Psoas muscle (tissue), 8 donors: ENCODE measurements at places on chromosomes 12 and 14. TPM values are rescaled to one million over a fixed set of nuclear protein-coding genes. Genes with fewer than 3 reads are reported as not detected.

DNA sequence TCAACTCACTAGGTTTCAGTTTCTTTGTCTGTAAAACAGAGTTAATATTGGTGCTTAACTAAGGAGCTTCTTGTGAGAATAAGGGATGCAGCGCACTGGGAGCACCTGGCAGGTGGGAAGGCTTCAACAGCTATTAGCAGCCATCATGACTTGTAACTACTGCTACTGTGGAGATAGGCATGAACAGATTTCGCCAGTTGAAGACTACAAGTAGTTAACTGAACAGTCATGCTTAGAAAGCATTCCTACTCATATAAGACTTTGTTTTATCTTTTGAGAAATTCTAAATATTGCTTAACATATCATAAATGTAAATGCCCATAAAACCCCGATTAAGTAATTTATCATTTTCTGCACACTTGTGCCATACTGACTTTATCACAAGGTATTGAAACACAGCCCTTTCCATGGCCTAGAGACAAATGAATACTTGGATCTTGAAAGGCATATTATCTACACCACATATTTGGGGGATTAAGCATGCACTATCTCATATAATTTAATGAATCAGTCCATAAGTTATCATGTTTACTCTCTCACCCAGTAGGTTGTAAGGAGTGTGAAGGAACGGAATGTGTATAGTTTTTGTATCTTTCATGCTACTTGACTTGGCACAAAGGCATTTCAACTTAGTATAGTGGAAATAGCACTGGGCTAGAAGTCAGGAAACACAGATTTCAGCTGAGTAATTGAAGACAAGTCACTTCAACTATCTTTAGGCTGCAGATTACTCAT, 16.1 kb downstream of the NTN4 start:
- no peak for DNase-seq

The LRIG3 gene
- total RNA-seq = 3.1 TPM

DNA sequence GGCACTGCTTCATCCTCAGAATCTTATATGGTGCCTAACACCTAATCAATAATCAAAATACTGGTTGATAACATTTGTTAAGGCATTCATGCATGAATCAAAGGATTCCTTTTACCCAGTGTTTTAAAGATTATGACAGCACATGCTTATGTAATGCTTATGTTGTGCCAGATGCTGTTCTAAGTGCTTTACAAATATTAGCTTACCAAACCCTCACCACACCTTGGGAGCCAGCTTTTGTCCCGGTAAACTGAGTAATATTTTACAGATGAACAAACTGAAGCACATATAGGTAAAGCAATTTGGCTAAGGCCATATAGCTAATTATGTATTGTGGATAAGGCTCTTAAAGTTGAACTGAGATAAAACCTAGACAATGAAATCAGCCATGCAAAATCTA, 209.2 kb downstream of the ALX1 start:
- DNase-seq = no peak

The SMOC1 gene
- 6.2 TPM for total RNA-seq

GRCh38 chr14:52692248-52692962, 3.0 kb downstream of the ERO1A start:
- no peak for DNase-seq

The LMO3 gene
- total RNA-seq = 2.8 TPM

GRCh38 chr12:6157482-6157881, 33.0 kb upstream of the VWF start:
- DNase-seq = no peak

- DNase-seq = no peak
Observed at GRCh38 chr14:95180966-95181741, 23.8 kb upstream of the DICER1 start.

DNA sequence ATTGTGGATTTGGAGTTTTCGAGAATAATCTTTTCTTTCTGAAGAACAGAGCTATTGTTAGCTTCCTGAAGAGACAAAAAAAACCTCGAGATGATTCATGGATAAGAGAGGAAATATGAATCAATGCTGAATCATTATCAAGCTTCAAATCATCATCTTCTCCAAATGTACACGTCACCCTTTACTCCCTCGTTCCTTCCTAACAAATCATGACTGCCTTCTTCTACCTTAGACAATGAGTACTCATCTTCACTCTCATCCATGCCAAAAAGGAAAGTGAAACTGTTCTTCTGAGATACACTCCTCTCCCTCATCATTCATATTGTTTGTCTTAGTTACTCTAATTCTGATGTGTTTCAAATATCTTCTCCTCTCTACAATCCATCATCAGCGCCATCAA, 1115.8 kb upstream of the ATXN7L3B start:
- DNase-seq = no peak

DNA sequence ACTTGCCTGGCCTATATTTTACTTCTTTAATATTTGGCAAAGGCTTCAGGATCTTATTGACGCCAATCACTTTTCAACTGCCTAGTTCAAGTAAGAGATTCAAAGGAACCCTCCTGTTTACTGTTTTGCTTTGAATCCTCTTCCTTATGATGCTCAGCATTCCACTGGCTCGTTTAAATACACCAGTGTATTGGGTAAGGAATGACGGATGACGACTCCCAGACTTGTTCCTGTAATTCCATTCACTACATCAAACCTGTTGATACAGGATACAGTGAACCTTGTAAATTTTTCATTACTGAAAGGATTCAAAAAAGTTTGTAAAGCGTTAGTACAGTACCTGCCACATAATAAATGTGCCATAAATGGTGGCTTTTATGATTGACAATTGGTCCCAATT, 1.7 kb upstream of the SYCP3 start:
- DNase-seq = no peak

- DNase-seq = no peak
Observed at GRCh38 chr12:125871811-125872594, 806.8 kb downstream of the AACS start.

GRCh38 chr12:570435-570920, 92.8 kb downstream of the NINJ2 start:
- DNase-seq = peak; percentile 86

- DNase-seq = peak; percentile 96
Observed at GRCh38 chr12:54280468-54281260, at the start of gene HNRNPA1. HNRNPA1 (plus strand) TSS chr12:54280726; CDS start chr12:54280808, 82 bp downstream.

The BDKRB1 gene
- not detected for total RNA-seq

DNA sequence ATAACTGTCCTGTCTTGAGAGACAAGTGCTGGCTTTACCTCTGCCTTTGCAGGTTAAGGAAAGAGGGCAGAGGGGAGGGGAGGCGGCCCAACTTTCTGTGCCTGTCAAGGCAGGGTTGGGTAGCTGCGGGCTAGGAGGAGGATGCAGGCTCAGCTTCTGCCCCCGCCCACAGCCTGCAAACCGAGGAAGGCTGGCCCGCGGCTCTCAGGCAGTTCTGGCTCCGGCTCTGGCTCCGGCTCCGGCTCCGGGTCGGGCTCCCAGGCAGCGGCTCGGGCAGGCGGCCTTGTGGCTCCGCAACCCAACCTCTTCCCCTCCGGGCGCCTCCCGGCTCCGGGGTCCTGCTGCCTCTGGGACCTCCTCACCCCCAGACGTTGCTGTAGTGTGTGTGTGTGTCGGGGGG, 92.9 kb downstream of the TMEM30B start:
- peak; percentile 86 for DNase-seq

The HCAR1 gene
- 0.05 TPM for total RNA-seq

The NPAS3 gene
- total RNA-seq = 0.39 TPM

- DNase-seq = no peak
Observed at GRCh38 chr12:99253068-99253467, 394.5 kb upstream of the GARIN6 start.

GRCh38 chr14:30573226-30573814, 14.4 kb downstream of the G2E3 start:
- DNase-seq = no peak

The CFAP73 gene
- not detected for total RNA-seq

The TAS2R19 gene
- 0.86 TPM for total RNA-seq

- DNase-seq = no peak
Observed at GRCh38 chr14:39417014-39417413, 15.2 kb downstream of the FBXO33 start.

The MORN3 gene
- not detected for total RNA-seq

DNA sequence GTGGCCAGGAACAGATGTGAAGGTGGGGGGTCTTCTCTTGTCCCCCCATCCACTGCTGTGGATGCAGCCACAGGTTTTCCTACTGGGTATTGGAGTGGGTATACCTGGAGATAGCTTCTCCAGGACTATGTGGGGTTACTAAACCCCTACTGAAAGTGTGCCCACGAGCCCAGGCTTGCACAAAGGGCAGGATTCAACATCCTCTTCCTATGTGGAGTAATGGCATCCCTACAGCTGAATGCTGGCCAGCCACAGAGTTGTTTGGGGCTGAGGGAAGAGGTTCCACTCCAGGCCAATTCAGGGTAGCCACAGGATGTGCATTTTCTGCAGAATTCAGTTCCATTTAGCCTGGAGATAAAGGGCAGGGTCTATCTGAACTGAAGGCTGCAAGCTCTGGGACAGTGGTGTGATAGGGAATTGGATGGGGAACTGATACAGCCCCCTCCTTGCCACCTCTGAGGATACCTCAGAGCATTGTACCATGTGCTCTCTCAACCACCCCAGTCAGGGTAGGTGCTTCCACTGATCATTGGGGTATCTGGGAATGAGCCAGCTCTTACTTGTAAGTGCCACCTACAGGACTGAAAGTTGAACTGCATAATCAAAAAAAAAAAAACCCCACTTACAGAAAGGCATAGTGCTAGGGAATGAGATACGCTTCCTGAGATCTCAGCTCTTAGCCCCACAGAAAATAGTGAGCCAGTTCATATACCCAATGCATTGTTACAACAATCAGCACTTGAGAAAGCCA, 187.1 kb downstream of the KITLG start:
- DNase-seq = no peak

DNA sequence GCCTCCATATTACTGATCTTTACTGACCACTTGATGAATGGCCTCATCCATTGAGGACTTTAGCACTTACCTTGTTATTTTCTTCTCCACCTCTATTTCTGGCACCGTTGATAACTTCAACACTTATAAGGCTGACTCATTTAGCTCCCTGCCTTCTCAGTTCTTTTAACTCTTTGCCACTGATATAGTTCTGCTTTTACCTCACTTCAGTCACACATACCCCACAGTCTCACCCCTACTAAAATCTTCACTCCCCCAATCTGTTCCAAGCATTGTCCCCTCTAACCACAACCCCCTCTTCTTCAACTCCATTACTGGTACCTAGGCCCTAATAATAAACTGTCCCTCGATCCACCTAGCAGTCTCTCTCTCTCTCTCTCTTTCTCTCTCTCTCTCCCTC, 141.0 kb downstream of the PAH start:
- DNase-seq = no peak

The COX8C gene
- total RNA-seq = not detected

The PAN2 gene
- total RNA-seq = 31.5 TPM

DNA sequence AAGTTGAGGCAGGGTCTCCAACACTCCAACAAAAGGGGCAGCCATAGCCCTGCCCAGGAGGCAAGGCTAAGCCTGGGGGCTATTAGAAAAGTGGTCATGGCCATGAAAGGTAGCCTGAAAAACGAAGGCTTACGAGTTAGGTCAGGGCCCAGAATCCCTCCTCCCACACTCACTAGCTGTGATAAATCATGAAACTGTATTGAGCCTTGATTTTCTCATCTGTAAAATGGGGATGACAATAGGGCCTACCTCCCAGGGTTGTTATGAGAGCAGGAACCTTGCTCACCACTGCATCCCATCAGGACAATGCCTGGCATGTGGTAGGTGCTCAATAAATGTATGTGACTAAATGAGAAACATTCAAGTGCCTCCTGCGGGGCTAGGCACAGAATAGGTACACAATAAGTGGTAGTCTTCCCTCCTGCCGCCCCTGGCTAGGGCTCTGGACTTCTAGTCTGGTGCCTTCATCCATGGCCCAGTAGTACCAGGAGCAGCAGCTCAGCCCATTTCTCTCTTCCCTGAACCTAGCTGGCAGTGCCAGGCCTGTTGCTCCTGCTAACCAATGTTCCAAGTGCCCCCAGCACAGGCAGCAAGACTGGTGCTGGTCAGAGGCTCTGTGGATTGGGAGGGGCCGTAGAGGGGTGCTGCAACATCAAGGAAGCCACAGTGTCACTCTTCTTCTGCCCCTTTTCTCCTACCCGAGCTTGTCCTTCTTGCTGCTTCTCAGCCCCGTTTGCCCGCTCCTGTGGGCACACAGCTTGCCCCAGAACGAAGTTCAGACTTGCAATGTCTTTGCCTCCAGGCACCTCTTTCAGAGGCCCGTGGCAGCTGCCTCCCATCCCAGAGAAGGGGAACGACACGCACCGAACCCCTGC, 7.8 kb downstream of the PGF start:
- DNase-seq = no peak

DNA sequence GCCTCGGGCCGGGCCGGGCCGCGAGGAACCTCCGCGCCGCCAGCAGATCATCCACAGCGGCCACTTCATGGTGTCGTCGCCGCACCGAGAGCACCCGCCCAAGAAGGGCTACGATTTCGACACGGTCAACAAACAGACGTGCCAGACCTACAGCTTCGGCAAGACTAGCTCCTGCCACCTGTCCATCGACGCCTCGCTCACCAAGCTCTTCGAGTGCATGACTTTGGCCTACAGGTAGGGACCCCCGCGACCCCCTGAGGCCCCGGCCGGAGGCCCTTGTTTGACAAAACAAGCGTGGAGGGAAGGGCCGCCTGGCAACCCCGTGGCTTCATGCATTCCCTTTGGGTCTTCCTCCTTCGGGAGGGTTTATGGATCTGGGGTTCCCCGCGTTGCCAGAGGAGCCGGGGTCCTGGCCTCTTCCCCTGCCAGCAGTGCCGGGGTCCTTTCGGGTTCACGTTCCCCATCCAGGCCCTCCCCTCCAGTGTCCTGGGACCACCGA, 526 bp downstream of the MLXIP start:
- DNase-seq = peak; percentile 80

- no peak for DNase-seq
Observed at GRCh38 chr14:74638966-74639365, 26.9 kb upstream of the LTBP2 start.

The KRT80 gene
- total RNA-seq = 4.7 TPM

The GZMH gene
- not detected for total RNA-seq

DNA sequence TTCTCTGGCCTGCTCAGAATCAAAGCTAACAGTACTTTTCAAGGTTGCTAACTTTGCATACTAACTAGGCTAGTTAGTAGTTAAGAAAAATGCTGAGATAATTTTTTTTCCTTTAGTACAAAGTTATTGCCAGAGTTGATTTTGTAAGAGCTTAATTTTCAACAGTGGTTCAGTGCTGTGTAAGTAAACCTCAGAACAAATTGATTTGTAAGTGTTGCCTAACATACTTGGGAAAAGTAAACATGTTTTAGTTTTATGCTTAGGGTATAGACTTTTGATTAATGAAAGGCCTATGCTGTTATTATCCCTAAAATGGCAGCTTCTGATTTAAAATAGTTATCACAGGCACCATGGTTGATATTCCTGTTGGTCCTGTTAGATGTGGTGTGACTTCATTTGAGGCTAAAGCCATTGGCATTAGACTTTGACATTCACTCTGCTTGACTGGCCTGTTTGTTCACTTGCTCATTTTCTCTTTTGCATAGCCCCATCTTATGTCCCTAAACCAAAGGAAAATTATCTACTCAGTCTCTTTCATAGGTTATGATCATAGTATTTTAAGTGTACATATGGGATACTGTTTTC, 5.2 kb downstream of the CMAS start:
- no peak for DNase-seq
